ENCODE measurements at places on chromosomes 12 and 14. TPM values are rescaled to one million over a fixed set of nuclear protein-coding genes. Genes with fewer than 3 reads are reported as not detected.

UTP20 gene
- 19.9 TPM for total RNA-seq

OTOGL gene
- 1.2 TPM for total RNA-seq

TAS2R50 gene
- 2.3 TPM for total RNA-seq

CABP1 gene
- total RNA-seq: not detected

KRT2 gene
- total RNA-seq: not detected

CACNA1C gene
- total RNA-seq: 0.14 TPM

ARHGDIB gene
- 168 TPM for total RNA-seq
